ENCODE measurements at places on chromosomes 6 and 20.

GRCh38 chr6:72267470-72267869, 354.4 kb upstream of the KCNQ5 start:
- DNase-seq = no peak

- DNase-seq = peak; percentile 86
Observed at GRCh38 chr20:35600993-35601973, 14.3 kb upstream of the SPAG4 start.

DNA sequence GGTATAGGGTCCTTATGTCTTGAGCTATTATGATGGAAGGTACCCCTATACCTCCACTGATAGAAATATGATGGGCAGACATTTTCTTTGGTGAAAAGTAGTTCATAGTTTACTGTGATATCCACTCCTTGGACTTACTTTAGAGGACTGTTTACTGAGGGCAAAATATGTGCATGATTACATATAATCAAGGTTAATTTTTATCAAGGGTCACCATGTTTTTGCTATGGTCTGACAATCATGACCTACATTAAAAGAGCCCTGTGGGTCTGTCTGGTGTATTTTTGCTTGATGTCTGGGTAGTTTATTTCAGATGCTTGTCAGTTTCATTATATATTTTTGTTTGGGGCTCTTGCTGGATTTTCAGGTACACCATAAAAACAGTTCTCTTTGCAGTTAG, 40.1 kb downstream of the CDKAL1 start:
- DNase-seq = no peak

DNA sequence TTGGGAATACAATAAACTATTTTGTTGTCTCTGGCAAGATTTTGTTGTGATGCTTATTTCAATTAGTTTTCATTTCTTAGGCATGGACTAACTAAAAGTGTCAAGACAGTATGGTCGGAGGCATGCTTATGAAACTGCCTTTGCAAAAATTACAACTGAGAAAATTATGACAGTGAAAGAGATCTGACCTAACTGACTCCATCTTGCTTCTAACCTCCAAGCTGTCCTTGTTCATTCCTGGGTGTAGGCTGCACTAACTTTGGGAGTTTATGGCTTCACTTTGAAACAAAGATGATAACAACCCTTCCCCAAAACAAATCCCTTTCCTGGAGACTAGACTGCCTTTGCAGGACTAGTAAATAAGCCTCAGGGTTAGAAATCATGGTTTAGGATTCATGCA, 4.1 kb upstream of the SHLD1 start:
- no peak for DNase-seq

GRCh38 chr20:13567663-13568062, 71.1 kb downstream of the TASP1 start:
- DNase-seq = no peak

DNA sequence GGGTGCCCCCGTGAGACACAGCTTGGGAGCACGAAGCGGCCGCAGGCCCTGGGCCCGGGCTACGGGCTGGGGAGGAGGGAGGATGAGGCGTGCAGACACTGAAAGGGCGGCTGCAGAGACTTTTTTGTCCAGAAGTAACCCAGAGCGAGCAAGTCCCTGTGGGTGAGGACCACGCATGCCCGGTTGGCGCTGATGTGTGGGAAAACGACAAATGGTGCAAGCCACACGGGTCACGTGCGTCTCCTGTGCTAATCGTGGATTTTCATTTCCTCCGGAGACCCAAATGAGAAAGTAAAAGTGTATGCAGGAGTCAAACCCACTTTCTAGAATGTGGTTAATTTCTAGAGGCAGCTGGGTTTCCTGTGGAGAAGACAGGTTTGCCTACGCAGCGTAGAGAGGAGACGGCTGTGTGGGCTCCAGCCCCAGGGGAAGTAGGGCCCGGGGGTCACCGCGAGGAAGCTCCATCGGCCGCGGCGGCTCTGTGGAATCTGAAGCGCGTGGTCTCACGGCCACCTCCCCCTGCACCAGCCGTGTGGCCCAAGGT, 19.0 kb downstream of the DLL1 start:
- DNase-seq = no peak

- DNase-seq = no peak
Observed at GRCh38 chr6:14824484-14825275, 421.2 kb upstream of the JARID2 start.

- peak; percentile 57 for DNase-seq
Observed at GRCh38 chr20:8722277-8722928, 346.5 kb upstream of the PLCB4 start.

GRCh38 chr20:19860737-19861136, 102.7 kb downstream of the RIN2 start:
- DNase-seq = no peak
